Nephron progenitor cell (in vitro differentiated cells): ENCODE measurements at places on chromosomes 3 and 15.

- DNase-seq: no peak
These were observed 573.6 kb upstream of the ARRDC4 start for GRCh38 chr15:97386940-97387339.

- DNase-seq: no peak
These were observed 220.7 kb downstream of the MEX3B start for GRCh38 chr15:81825136-81825535.

DNA sequence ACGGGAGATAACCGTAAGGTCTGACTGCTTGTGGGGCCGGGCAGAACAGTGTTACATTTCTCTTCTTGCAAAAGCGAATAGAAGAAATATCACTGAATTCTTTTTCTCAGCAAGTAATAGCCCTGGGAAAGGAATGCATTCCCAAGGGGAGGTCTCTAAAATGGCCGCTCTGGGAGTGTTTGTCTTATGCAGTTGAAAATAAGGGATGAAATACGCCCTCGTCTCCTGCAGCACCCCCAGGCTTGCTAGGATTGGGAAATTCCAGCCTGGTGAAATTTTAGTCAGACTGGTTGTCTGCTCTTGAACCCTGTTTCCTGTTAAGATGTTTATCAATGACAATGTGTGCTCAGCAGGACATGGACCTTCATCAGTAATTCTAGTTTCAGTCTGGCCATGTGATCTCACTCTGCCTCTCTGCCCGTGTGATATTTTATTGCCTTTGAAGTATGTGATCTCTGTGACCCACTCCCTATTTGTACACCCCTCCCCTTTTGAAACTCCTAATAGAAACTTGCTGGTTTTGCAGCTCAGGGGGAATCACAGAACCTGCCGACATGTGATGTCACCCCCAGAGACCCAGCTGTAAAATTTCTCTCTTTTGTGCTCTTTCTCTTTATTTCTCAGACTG is 715.6 kb downstream of the ROBO1 start:
- peak; percentile 25 for DNase-seq

DNA sequence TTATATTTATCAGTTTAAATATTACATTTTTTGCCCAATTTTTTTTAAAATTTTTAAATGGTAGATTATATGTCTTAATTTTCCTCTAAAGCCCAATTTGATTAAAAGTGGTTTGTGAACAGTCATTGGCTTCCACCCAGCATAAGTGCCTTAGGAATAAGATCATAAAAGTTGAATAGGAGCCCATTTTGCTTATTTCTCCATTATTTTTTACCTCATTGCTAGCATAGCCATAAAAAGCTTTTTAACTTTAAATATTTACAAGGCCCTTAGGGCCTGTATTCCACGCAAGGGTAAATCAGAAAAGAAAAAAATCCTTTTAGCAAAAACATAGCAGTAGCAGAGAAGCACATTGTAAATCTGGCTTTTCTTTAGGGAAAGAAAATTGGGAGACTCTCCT is 9.0 kb downstream of the TTC14 start:
- no peak for DNase-seq

DNA sequence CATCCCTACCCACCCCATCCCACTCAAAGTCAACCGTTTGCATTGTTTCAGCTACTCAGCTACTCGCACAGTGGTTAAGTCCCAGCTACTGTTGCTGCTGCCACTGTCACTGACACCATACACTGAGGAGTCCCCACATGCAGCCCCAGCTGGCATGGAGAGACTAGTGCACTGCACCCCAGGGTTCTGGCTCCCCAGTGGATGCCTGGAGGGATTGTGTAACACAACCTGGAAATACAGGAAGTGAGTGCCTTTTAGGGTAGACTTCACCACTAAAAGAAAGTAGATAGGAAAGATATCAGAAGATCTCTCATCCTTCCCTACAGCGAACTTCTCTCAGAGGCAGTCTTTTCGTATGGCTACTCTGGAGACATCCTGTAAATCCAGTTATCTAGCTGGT is 169.2 kb upstream of the STRIT1 start:
- DNase-seq: no peak

- no peak for DNase-seq
These were observed 122.0 kb upstream of the RGMA start for GRCh38 chr15:93210995-93211394.

GRCh38 chr3:122615303-122615702 is 37.9 kb downstream of the PARP15 start:
- no peak for DNase-seq

DNA sequence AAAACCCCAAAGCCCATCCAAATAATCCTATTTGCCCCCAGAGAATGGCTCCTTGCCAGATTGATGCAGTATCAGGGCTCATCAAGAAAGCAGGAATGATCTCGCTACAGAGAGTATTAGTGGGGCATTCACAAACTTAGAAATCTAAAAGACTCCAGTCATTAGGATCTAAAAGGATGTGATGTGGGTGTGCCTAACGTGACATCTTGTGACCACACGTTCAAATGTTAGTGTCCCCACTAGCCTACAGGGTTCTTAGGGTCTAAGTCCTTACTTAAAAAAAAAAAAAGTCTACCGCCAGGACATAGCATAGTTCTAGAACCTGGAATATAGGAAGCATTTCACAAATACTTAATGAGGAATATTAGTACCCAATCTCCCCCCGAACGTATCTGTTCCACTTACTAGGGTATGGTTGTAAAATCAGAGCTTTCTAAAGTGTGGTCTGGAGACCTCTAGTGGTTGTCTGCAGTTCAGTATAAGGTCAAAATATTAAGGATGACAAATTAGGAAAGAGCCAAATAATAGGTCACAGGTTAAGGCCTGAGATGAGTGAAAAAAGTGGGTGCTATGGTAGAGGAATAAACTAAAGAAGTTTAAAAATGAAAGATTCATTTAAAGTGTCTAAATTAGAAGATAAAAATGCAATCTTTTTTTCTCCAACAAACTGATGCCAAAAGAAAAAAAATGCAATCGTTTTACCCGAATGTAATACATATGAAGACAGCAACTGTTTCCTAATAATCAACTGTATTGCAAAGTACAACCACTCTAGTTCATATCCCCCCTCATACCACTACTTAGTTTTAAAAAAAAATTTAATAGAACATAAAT is 4.2 kb upstream of the CHRM5 start:
- no peak for DNase-seq

DNA sequence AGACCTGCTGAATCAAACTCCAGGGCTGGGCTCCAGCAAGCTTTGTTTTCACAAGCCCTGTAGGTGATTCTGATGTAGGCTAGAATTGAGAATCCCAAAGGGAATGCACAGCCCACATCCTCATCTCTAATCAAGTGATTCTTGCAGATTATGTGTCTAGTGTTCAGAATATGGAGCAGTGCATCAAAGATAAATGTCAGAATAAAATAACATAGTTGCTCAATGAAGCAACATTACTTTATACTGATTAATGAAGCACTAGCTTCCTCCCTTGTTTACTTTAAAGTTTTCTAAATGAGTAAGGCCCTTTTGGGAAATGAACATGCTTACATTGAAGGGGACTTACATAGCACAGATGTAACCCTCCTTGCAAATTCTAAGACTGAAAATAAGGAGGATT is 39.2 kb downstream of the NUP210 start:
- DNase-seq: no peak

DNA sequence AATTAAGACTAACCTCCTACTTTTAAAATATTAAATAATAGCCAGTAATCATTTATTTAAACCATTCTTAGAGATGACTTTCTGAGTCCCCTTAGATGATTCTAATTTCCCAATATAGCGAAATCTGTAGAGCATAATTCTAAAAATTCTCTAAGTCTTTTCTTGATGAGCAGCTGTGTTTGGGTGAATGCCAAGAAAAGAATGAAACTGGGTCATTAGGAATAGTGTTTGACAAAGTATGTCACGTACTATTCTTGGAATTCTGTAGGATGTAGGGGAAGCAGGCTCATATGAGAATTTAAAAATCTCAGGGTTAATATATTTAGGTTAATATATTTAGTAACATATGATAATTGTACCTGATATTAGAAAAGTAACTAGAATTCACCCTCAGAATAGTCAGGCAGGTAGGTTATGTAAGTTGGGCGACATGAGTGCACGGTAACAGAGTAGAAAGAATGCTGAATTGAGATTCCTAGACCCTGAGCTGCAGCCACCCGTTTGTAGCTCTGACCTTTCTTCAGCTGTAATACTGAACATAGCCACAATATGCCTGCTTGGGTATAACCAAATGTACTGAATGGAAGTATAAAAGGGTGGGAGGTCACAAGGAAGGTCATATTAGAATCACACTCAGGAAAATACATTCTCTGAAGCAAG is 524.3 kb downstream of the UNC13C start:
- DNase-seq: no peak
